Left lung (tissue), 14 donors: ENCODE measurements at places on chromosomes 16 and 17.

DNA sequence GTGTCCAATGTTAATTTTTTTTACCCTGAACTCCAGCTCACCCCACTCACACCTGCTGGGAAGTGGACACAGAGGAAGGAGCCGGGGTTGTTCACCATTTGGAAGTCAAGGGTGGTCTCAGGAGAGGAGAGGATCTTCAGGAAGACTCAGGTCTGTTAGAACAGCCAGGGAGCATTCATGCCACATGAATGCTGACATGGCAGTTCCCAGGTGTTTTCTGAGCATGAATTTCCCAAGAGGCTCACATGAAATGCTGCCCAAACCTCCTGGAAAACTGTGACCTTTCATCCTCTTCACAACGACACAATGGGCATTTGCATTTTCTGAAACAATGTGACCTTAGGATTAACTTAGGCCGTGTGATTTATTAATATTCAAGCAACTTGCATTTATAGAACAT is 2409.2 kb downstream of the TP53TG3F start:
- H3K27me3 ChIP-seq: no peaks in the 10 kb centered on the region
- H3K36me3 ChIP-seq: no peaks in the 10 kb centered on the region
- no peak for DNase-seq
- H3K4me3 ChIP-seq: no peak overlapping the region
- H3K4me1 ChIP-seq: no peaks in the 10 kb centered on the region

DNA sequence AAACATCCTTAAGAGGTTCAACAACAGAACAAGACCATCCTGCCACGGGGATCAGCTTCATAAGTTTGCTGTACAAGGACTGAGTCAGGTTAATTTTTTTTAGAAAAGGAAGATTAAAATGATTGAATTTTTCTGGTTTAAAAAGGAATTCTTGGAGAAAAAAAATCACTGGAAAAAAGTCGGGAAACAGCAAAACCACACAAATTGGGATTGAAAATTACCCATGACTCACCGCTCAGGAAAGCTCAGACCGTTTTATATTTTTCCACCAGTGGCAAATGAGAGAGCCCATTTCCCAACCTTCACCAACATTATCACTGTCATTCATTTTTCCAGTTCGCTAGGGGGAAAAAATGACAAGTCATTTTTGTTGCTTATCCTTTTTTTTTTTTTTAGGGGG is 46.6 kb downstream of the MRM3 start:
- H3K27ac ChIP-seq: no peak overlapping the region
- H3K27me3 ChIP-seq: no peaks in the 10 kb centered on the region
- no peaks in the 10 kb centered on the region for H3K36me3 ChIP-seq
- no peak for DNase-seq
- no peak overlapping the region for H3K4me3 ChIP-seq

DNA sequence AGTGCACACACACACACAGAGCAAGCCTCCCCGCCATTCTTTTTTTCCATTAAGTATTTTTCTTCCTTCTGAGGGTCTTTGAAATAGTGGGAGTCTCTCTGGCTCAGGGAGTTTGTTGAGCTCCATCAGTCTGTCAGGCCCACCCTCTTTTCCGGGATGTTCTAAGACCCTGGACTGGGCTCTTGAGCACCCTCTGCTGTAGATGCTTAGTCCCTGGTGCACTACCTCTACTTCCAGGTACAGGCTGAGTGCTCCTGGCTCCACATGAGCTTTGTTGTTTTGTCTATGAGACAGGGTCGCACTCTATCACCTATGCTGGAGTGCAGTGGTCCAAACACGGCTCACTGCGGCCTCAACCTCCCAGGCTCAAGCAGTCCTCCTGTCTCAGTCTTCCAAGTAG is 20.7 kb downstream of the LIMD2 start:
- no peak overlapping the region for H3K4me3 ChIP-seq
- peaks cover 63% of the 10 kb centered on the region for H3K36me3 ChIP-seq
- no peak overlapping the region for H3K27ac ChIP-seq
- H3K27me3 ChIP-seq: no peaks in the 10 kb centered on the region
- H3K4me1 ChIP-seq: peaks cover 32% of the 10 kb centered on the region

- DNase-seq: no peak
- H3K4me3 ChIP-seq: no peak overlapping the region
- H3K27ac ChIP-seq: peak overlapping the region; percentile 81
- no peaks in the 10 kb centered on the region for H3K27me3 ChIP-seq
- peaks cover 77% of the 10 kb centered on the region for H3K36me3 ChIP-seq
These were observed 45.1 kb downstream of the WDR45B start for GRCh38 chr17:82602986-82603710.

DNA sequence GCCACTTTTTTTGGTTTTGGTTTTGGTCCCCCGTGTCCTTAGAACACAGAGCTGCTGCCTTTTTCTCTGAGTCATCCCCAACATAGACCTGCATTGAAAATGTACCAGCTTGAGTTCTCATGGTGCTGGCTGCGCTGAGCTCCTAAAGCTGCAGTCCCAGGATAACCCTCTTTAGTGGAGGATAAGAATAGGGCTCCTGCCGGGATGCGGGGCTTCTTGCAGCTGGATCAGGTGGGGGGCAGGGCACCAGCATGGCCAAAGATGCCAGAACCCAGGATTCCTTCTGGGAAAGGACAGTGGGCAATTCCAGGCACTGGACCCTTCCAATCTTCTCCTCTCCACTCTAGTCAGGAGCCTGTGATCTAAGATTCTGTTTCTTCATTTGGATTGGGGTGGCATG is 8.3 kb upstream of the CLUH start:
- H3K27ac ChIP-seq: no peak overlapping the region
- DNase-seq: no peak
- H3K4me3 ChIP-seq: no peak overlapping the region
- peaks cover 13% of the 10 kb centered on the region for H3K4me1 ChIP-seq
- H3K36me3 ChIP-seq: no peaks in the 10 kb centered on the region

DNA sequence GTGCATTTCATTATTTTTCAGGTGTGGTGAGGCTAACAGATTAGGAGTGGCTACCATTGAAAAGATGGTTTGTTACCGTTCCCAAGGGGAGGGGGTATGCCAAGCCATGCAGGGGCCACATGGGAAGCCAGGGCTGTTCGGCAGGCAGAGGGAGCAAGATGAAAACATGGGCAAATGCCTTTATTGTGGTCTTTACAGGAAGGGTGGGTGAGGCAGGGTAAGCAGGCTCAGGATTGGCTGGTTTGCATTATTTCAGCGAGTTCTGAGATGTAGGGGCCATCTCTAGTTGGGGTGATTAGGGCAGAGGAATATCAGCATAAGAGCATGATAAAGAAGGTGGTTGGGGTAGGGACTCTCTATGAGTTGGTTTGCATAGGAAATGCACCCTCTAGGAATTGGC is 117.6 kb downstream of the CCT6B start:
- H3K4me1 ChIP-seq: no peaks in the 10 kb centered on the region
- no peak for DNase-seq
- H3K36me3 ChIP-seq: no peaks in the 10 kb centered on the region
- no peaks in the 10 kb centered on the region for H3K27me3 ChIP-seq
- H3K27ac ChIP-seq: no peak overlapping the region
- no peak overlapping the region for H3K4me3 ChIP-seq

- no peak overlapping the region for H3K4me3 ChIP-seq
- H3K36me3 ChIP-seq: no peaks in the 10 kb centered on the region
- no peak overlapping the region for H3K27ac ChIP-seq
- no peak for DNase-seq
- peaks cover 4% of the 10 kb centered on the region for H3K27me3 ChIP-seq
- H3K4me1 ChIP-seq: no peaks in the 10 kb centered on the region
These were observed 142.9 kb downstream of the USP31 start for GRCh38 chr16:23006380-23006779.

- no peak within 1 kb of the TSS for H3K27ac ChIP-seq
- peaks cover 43% of the 10 kb centered on the region for H3K27me3 ChIP-seq
- H3K36me3 ChIP-seq: no peaks in the 10 kb centered on the region
- H3K4me3 ChIP-seq: no peak within 1 kb of the TSS
- no peak for DNase-seq
These were observed at the start of gene KRT222 for GRCh38 chr17:40664582-40665333. Gene KRT222 (minus strand): TSS chr17:40665177. CDS start chr17:40665099, 78 bp downstream.

DNA sequence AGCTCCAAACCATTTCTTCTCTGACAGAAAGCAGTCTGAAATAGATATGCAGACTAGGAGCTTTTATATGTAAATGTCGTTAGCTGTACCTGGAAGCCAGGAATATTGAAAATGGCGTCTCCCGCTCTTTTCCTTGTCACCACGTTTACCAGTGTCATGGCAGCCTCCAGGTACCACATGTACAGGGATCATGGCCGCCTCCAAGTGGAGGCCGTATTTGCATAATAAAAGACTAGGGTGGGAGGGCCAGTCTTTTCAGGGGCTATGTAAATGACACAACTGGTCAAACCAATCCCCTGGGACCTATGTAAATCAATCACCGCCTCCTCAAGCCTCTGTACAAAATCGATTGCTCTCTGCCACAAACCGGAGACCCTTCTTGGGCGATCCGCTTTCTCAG is 54.3 kb downstream of the MYOCD start:
- no peak overlapping the region for H3K27ac ChIP-seq
- H3K4me1 ChIP-seq: no peaks in the 10 kb centered on the region
- no peak for DNase-seq
- H3K36me3 ChIP-seq: no peaks in the 10 kb centered on the region

DNA sequence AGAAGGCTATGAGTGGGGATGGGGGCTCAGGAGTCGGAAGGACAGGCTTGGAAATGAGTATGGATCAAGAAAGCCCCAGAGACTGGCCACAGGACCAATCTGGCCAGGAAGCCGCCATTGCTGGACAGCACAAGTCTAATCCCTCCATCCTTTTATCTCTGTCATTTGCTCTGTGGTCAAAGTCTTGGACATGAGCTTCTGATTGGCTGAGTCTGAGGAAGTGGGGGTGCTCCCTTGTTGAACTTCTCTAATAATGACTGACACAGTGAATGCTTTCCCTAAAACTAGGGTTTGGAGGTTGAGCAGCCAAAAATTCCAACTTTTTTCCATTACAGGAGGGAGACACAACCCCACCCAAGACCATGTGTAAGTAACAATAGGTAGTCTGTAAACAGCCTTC is 97.4 kb downstream of the MARF1 start:
- DNase-seq: no peak
- no peaks in the 10 kb centered on the region for H3K27me3 ChIP-seq
- H3K27ac ChIP-seq: no peak overlapping the region
- no peaks in the 10 kb centered on the region for H3K4me1 ChIP-seq
- H3K4me3 ChIP-seq: no peak overlapping the region
- H3K36me3 ChIP-seq: no peaks in the 10 kb centered on the region

- DNase-seq: no peak
- H3K36me3 ChIP-seq: no peaks in the 10 kb centered on the region
- H3K4me1 ChIP-seq: peaks cover 7% of the 10 kb centered on the region
- H3K4me3 ChIP-seq: peak overlapping the region; percentile 99
- H3K27me3 ChIP-seq: no peaks in the 10 kb centered on the region
These were observed 486 bp downstream of the PIGS start for GRCh38 chr17:28570716-28571360.

GRCh38 chr16:15972046-15972868 is 22.8 kb downstream of the ABCC1 start:
- H3K36me3 ChIP-seq: no peaks in the 10 kb centered on the region
- no peak overlapping the region for H3K27ac ChIP-seq

DNA sequence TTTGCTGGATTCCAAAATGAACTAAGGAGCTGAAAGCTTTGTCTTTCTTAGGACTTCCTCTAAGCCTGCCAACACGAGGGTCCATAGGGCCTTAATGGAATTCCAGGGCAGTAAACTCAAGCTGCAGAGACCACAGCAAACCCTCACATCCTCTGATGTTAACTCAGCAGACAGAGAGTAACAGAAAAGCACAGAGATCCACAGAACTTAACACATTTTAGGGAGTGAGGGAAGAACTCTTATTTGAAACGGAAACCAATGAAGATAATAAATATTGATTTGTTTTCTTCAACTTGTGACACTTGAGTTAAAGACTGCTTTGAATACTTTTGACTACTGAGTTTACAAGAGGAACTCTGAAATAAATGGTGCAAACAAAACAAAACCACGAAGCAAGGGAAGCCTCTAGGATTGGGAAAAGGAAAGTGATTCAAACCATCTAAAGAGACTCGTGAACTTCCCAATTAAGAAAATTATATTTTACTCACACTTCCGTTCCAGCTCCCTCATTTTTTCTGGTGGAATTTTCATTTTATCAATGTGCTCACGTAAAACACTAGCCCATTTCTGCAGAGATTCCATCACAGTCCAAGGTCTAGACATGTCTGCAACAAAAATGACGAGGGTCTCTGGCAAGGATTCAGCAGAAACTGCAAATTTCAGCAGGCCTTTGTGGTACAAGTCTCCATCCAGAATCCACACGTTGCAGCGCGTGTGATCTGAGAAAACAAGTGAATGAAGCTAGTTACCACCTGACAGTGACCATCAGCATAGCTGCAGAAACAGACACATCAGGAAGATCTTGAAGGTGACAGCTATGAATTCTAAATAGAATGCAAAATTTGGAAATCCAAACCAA is 9.2 kb downstream of the DYNC1LI2 start:
- no peak overlapping the region for H3K4me3 ChIP-seq
- peak overlapping the region; percentile 77 for H3K27ac ChIP-seq
- H3K27me3 ChIP-seq: no peaks in the 10 kb centered on the region

GRCh38 chr16:67336648-67337047 is 10.0 kb downstream of the LRRC36 start:
- H3K36me3 ChIP-seq: no peaks in the 10 kb centered on the region
- no peak overlapping the region for H3K4me3 ChIP-seq
- H3K27me3 ChIP-seq: no peaks in the 10 kb centered on the region
- H3K4me1 ChIP-seq: no peaks in the 10 kb centered on the region
- DNase-seq: no peak

DNA sequence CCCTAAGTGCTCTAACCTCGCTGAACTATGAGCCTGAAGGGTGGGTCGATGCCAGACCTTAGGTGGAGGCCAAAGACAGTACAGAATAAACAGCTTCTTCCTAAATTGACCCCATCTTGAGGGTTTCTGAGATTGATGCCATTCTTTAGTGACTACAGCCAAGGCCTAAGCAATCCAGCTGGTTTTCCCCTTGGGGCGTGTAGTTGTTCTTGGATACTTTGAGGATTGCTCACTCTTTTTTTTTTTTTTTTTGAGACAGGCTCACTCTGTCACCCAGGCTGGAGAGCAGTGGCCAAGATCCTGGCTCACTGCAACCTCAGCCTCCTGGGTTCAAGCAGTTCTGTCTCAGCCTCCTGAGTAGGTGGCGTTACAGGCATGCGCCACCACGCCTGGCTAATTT is 2.0 kb downstream of the OVCA2 start:
- no peaks in the 10 kb centered on the region for H3K27me3 ChIP-seq
- peaks cover 37% of the 10 kb centered on the region for H3K4me1 ChIP-seq
- H3K36me3 ChIP-seq: peaks cover 25% of the 10 kb centered on the region
- DNase-seq: no peak
- H3K27ac ChIP-seq: peak overlapping the region; percentile 28
- H3K4me3 ChIP-seq: no peak overlapping the region

DNA sequence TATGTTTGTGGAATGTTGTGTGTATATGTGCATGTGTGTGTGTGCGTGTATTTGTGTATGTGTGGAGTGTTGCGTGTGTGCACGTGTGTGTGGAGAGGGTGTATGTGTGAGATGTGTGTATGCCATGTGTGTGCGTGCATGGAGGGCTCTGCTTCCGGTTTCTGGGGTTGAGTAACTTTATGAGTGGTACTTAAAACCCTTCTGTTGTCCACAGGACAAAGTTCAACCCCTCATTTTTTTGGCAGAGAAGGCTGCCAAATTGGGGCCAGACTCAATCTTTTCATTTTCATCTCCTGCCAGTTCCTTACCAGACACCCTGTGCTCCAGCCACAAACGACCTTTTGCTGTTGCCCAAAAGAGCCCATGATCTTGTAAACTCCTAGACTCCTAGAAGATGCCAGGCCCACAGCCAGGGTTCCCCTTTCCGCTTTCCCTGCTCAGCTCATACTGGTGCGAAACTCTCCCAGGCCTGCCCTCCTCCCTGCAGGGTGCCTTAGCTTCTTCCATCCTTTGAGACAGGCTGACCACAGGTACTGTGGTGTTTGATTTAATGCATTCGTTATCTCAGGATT is 100.2 kb downstream of the CMIP start:
- no peak overlapping the region for H3K4me3 ChIP-seq
- no peak overlapping the region for H3K27ac ChIP-seq
- DNase-seq: no peak
- H3K27me3 ChIP-seq: no peaks in the 10 kb centered on the region
